NCI-H2081 (cell line): ENCODE measurements at places on chromosomes 1 and 21.

GRCh38 chr21:39004634-39005501, 178.4 kb downstream of the PSMG1 start:
- peak; percentile 41 for DNase-seq

DNA sequence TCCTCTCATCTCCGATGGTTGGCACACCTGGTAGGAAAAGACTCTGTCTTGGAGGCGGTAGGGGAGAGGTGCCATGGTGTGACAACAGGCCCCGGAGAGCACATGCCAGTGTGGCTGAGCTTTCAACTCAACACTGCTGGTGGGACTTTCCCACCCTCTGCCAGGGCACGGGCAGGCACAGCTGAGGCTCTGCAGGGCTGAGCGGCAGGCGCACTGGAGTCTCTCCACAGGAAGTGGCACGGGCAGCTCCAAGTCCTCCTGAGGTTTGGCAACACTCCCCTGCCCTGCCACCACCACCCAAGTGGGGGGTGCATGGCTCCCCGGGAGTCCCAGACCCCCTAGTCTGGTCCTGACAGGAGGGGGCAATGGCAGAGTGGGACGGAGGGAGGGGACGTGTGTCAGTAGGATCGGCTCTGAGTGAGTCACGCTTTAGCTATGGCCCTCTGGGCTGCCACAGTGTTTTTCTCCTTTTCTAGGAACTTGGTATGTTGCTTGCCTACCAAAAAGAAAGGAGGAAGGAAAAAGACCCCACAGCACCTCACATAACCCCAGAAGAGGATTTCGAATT, 27.3 kb upstream of the EVA1B start:
- no peak for DNase-seq

- DNase-seq = peak; percentile 40
Observed at GRCh38 chr1:169240449-169241232, 127.0 kb downstream of the NME7 start.

DNA sequence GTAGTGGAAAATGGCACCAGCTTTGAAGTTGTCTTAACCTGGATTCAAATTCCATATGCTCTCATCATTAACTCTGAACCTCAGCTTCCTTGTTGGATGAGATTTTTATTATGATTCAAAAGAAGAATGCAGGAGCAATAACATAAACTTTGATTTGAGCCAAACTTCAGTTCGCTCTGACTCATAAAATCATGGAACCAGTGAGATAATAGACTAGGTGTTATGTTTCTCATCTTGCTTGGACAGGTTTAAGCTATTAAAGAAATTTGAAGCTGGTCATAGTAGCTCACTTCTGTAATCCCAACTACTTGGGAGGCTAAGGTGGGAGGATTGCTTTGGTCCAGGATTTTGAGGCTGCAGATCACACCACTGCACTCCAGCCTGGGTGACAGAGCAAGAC, 172.8 kb downstream of the CLEC20A start:
- no peak for DNase-seq

DNA sequence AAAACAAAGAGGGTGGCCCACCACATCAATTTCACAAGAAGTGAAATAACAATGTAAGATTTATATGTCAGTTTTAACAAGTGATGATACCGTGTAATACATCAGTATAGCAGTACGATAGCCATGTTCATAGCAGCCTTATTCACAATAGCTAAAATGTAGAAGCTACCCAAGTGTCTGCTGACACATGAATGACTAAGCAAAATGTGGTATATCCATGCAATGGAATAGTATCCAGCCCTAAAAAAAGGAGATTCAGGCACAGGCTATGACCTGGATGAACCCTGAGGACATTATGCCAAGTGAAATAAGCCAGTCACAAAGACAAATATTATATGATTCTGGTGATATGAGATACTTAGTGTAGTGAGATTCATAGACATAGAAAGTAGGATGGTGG, 18.0 kb downstream of the KIF26B start:
- no peak for DNase-seq

- no peak for DNase-seq
Observed at GRCh38 chr21:26783466-26784195, 61.6 kb downstream of the ADAMTS1 start.

DNA sequence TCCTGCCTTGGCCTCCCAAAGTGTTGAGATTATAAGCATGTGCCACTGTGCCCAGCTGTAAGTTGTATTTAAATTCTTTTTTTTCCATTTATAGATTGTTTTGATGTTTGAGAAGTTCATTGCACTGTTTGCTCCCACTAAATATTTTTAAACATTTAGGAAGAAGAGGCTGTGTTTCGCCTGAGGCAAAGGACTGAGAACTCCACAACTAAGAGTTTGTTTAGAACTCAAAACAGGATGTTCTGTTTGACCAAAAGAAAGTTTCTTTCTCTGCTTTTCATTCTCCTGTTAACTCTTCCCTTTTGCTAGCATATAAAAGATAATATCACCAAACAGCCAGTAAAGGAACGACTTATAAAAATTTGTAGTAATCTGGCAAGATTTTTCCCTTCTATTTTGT, 87.0 kb downstream of the RUNX1 start:
- no peak for DNase-seq

DNA sequence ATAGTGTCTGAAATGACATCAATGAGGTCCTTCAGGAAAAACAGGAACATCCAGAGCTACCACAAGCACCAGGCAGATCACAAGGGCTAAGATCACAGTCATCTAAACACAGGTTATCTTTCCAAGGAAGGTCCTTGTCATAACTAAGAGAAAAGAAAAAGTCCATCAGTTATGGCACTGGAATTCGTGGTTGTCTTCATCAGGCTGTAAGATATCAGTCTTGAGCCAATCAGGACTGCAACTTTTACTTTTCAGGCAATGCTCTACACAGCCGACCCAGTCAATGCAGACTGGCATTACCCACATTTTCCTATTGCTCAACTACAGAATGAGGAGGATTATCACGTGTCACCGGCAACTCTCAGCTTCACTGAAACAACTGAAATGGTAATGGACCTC, 26.4 kb downstream of the SORT1 start:
- DNase-seq = no peak

DNA sequence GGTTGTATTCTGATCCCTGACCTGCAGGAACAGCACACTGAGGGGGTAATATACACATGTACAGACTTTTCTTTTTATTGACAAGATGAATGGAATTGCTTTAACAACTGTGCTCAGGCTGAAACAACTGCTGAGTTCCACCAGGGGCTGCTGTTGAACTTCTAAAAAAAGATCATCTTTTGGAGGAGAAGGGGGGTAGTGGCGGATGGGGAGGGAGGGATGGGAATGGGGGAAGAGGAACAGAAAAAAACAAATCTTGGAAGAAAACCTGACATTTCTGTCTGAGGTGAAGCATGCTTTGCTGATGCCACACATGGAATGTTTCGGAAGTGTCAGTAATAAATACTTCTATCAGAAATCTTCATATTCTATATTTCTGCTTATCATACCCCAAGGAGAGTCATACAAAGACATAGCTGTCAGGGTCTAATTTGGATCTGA, 75.0 kb downstream of the RWDD3 start:
- peak; percentile 64 for DNase-seq

GRCh38 chr1:226154593-226154992, 31.9 kb downstream of the ACBD3 start:
- no peak for DNase-seq

GRCh38 chr1:109886827-109887226, 23.8 kb upstream of the CSF1 start:
- no peak for DNase-seq

GRCh38 chr1:67414574-67414973, 15.6 kb downstream of the SERBP1 start:
- DNase-seq = no peak

GRCh38 chr21:34537838-34538237, 25.8 kb upstream of the KCNE1 start:
- no peak for DNase-seq

- DNase-seq = no peak
Observed at GRCh38 chr1:61570191-61570590, 154.8 kb downstream of the TM2D1 start.

GRCh38 chr1:228754646-228755268, 19.5 kb downstream of the RHOU start:
- DNase-seq = no peak

GRCh38 chr1:149888247-149888998, 10.9 kb upstream of the BOLA1 start:
- peak; percentile 86 for DNase-seq

- DNase-seq = no peak
Observed at GRCh38 chr1:159172614-159173291, 1.3 kb downstream of the CADM3 start.

DNA sequence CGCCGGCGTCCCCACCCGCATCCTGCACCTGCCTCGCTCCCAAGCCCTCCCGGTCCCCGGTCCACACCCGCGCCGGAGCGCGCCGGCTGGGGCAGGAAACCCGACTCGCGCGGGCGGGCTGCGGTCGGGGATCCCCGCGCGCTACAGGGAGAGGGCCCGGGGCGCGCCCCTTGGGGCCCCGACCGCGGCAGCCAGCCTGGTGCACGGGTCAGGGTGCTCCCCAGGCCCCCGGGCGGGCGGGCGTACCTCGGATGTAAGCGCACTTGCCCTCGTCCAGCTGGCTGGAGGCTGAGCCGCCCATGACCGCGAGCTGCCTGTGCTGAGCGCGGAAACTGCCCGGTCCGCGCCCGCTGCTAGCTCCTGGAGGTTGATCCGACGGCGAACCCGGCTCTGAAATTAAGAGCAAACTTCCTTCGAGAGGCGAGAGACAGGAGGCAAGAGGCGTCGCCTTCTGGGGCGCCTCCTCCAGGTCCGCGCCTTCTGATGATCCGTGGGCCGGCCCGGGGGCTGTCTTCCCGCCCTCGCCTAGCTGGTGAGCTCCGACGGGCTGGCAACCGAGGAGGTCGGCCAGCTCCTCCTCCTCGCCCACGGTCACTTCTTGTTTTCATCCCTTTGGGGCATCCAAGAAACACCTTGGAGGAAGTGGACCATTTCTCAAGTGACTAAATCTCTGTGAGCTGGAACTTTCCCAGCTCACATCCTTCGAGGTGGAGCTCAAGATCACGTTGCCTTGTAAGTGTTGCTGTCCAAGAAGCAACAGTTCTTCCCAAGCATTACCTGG, at the start of gene NIBAN1:
Gene NIBAN1 (minus strand): TSS at position 453 of the 781 bp plus-strand sequence. CDS start 152 bp downstream, at position 301.
- DNase-seq = peak; percentile 46

- DNase-seq = no peak
Observed at GRCh38 chr1:198575798-198576641, 35.5 kb upstream of the ATP6V1G3 start.

- no peak for DNase-seq
Observed at GRCh38 chr1:23592209-23592892, 33.0 kb upstream of the ID3 start.

DNA sequence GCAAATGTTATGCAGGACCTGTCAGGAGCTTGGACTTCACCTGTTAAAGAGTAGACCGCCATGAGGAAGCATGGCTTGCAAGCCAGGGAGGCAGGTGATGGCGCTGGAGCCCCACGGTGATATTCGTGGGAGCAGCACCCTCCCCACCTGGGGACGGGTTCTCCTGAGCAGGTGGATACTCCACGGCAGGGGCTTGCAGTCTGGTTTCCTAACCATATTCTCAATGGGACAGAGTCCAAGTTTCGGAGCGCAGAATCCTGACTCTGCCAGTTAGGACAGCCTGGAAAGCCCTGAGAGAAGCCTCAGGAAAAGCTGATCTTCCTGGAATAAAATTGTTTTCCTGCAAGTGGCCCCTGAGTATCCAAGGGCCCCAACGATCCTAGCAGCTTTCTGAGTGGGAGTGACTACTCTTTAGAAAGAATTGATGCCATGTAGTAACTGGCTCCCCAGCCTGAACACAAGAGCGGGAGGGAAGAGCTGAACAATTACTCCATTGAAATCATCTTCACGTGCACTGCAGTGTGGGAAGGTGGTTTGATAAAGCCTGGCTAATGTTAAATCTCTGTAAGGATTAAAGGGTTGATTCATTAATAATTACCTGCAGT, 146.3 kb upstream of the RAB4A start:
- DNase-seq = no peak

DNA sequence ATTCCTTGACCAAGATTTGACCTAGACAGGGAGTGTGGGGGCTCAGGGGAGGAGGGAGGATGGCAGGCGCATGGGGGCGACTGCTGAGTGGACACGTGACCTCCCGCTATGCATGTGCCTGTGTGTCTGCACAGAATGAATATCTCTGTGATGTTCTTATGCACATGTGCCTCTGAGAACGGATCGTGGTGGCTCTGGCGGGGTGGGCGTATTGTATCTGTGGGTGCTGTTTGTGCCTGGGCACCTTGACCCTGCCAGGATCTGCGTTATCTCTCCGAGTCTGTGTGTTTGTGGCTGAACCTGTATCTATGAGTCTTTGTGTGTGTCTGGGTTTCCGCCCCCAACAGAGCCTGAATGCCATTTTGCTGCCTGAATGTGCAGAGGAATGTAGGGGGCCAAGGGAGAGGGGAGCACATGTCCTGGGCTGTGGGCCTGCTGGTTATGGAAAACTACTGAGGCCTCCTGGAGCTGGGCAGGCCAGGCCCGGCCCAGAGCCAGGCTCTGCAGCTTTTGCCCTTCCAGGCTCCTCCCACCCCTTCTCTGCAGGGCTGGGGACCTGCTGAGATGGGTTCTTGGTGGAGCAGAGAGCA, 102.5 kb downstream of the EBNA1BP2 start:
- DNase-seq = no peak

- no peak for DNase-seq
Observed at GRCh38 chr1:58715108-58715507, 15.2 kb upstream of the MYSM1 start.

GRCh38 chr1:12251442-12251841, 21.6 kb downstream of the VPS13D start:
- no peak for DNase-seq

GRCh38 chr1:154951901-154952657, 3.8 kb downstream of the PBXIP1 start:
- no peak for DNase-seq

- DNase-seq = no peak
Observed at GRCh38 chr1:100415498-100415778, 63.1 kb downstream of the CDC14A start.

DNA sequence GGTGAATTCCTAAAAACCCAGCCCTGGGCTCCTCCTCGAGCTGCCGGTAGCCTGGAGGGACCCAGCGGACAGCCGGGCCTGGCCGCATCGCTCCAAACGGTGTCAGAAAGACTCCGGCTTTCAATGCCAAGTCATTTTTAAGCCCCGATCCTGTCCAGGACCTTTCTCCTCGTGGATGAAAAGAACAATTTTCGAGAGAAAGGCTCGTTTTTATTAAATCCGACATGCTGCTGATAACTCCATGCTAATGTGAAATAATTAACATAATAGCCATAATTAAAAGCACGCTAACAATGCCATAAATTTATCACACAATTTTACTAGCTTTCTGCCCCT, 4.6 kb upstream of the FOXD3 start:
- peak; percentile 63 for DNase-seq

GRCh38 chr1:117780687-117781475, 148.5 kb downstream of the GDAP2 start:
- no peak for DNase-seq

DNA sequence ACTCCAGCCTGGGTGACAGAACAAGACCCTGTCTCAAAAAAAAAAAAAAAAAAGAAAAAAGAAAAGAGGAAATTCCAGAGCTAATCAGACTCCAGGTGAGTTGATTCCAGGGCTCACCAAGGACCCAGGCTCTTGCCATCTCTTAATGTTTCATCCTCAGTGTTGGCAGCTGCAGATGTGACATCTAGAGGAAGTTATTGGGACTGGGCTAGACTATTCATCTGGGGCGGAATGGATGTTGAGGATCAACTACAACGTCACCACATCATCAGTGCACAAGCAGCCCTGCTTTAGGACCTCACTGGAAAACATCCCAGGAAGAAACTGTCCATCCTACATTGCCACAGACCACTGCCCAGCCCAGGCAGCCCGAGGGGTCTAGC, 28.6 kb upstream of the PARP1 start:
- DNase-seq = no peak
